ENCODE measurements at places on chromosomes 2 and 18. TPM values are rescaled to one million over a fixed set of nuclear protein-coding genes. Genes with fewer than 3 reads are reported as not detected.
A peak's percentile ranks its signal among the peaks of the same experiment; 100 is the strongest.

The ACOXL gene
- total RNA-seq = not detected

The PLA2R1 gene
- 17.8 TPM for total RNA-seq

The CRYGB gene
- not detected for total RNA-seq

The VWC2L gene
- total RNA-seq = not detected

The ASPRV1 gene
- total RNA-seq = 4.2 TPM

The SLC66A2 gene
- total RNA-seq = 198 TPM

The SPP2 gene
- total RNA-seq = not detected

The PSMA8 gene
- not detected for total RNA-seq

The KIF5C gene
- total RNA-seq = 22.1 TPM

DNA sequence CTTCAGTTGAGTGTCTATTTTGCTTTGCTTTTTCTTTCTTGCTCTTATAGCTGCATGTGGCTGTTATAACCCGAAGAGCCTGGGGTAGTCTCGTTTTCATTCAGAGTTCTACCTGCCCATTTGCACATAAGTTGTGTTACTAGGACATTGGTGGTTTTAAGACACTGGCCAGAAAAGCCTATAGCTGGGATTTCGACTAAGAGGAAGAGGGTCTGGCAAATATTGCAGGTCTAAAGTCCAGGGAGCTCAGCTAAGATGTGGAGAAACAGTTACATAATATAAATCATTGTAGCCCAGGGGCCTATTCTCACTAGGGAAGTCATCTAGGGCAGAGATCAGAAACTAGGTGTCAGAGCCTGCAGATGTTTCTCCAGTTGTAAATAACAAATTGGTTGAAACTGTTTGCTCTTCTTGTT lies 120.8 kb downstream of the BABAM2 start:
- no peak for DNase-seq

- DNase-seq = no peak
Observed at GRCh38 chr2:207825045-207825954, 55.6 kb upstream of the FZD5 start.

DNA sequence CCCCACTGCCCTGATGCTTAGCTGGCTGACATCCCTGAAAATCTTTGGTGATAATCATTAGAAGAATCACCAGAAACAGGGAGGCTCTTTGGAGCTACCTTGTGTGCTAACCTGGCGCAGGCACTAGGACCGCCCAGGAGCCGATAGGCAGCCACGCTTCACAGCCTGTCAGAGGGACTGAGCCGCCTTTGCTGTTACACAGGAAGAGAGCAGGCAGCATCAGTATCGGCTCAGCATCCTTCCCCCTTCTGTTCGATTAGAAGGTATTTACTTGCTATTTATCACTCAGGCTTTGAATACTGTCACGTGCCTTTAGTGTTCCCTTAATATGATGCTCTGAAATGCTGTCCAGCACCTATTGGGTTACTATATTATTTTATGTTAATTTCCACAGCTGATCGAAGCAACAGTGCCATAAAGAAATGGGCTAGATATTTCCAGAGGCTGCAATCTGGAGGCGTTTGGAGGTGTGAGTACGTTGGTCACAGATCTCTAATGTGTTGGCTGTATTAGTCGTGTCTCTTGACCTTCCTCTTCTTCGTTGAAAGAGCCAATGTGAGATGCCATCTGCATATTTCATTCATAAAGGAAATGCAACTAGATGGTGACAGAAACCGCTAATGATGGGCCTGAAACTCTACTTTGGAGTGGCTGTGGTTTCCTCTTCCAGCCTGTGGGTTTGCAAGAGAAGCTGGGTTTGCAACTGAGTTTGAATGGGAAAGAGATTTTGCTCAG lies 110.4 kb upstream of the RAB27B start:
- DNase-seq = no peak

DNA sequence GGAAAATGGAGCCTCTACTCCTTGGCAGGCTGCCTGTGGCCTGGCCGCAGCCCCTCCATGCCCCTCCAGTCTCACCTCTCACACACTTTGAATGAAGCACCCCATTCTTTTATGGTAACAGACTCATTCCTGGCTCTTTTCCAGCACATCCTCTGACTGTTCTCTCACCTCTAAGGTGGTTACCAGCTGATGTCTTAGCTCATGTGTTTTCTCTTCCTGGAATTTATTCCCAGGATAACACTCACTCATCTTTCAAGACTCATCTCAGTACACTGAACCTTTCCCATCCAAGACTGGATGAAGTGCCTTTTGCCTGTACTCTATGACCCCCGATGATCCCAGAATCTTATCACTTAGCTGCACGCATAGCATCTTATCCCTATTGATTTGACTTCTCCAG lies 50.6 kb downstream of the SLC9A4 start:
- DNase-seq = no peak

GRCh38 chr18:23631746-23632145 lies 31.0 kb downstream of the ANKRD29 start:
- DNase-seq = no peak

GRCh38 chr2:156841321-156841720 lies 405.1 kb downstream of the GPD2 start:
- no peak for DNase-seq

- DNase-seq = no peak
Observed at GRCh38 chr2:179243046-179243445, 21.6 kb downstream of the SESTD1 start.

- DNase-seq = no peak
Observed at GRCh38 chr18:35432565-35433001, 55.4 kb upstream of the ZNF396 start.

DNA sequence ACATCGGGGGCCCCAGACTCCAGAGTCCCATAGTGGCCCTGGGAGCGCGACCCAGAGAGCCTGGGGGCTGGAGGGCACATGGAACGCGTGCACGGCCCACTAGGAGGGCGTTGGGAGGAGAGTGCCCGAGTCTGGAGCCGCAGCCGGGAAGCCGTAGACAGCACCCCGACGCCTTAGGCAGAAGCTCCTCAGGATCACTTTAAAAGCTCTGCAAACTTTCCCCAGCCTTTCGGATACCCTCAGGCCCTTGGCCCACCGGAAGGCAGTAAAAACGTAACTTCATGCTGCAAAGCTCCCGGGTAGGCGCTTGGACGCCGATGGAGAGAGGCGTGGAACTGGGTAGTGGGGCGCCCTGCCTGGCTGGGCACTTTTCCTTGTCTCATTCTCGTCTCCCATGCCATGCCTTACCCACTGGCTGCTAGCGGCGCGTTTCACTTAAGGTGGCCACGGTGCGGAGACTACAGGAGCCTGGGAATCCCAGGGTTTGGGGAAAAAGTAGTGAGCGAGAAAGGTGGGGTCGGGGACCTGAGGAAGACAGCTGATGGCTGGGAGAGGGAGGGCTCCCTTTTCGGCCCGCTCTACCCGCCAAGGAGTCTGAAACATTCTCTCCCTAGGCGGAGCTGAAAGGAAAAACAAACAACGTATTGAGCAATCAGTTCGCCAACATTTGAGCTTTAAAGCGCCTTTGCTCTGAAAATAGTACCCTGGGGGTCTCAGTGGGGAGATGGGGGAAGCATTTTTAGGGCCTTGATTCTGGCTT lies 141.8 kb downstream of the MEIS1 start:
- no peak for DNase-seq

DNA sequence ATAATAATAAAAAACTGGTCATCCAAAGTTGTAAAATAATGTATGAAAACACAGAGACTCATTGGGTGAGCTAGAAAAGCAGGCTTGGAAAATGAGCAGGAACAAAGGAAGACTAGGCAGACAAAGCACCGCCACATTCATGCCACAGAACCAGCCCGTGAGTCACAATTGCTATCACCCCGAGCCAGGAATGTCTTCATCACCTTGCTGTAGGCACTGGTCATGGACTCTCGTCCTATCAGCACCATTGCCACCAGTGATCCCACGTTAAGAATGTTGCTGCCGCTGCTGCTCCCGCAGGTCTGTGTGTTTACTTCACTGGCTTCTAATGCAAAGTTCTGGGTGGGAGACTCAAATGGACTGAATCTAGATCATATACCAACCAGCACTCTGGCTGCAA lies 417.9 kb downstream of the PID1 start:
- no peak for DNase-seq

- DNase-seq = peak; percentile 64
Observed at GRCh38 chr2:112674229-112674628, 28.5 kb downstream of the SLC20A1 start.

DNA sequence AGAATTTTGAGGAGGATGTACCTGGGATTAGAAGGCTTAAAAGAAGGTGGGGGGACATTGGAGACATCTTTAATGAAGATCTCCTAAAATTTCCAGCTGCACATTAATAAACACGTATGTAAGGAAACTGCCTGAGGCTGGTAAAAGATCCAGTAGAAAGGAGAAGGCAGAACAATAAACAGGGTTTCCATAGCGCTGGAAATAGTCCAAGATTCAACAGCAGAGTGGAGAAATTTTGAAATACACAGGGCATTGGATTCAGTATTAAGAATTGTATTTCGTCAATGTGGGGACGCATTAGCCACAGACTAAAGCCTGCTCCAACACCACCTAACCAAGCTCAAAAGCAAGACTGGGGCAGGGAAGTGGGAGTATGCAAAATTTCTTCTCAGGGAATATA lies 606.9 kb upstream of the NRXN1 start:
- no peak for DNase-seq

GRCh38 chr2:48169141-48169592 lies 262.9 kb upstream of the FBXO11 start:
- DNase-seq = no peak

GRCh38 chr2:230877759-230878598 lies 13.2 kb downstream of the ITM2C start:
- DNase-seq = no peak

DNA sequence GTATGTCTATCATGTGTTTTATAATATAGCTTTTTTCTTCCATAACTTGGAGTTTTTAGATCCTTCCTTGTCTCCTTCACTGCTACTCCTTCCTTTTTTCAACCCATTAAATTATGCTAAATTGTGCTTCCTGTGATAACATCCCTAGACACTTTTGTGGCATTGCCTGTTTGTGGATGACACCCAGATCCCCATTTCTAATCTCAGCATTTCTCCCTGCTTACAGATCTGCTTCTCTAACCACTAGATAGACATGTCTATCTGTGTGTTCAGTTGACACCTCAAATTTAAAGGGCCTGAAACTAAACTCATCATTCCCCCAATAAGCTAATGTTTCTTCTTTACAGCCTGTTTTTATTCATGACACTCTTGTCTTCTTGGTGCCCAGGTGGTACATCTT lies 244.8 kb downstream of the BABAM2 start:
- DNase-seq = no peak

- DNase-seq = no peak
Observed at GRCh38 chr18:45355944-45356520, 259.2 kb upstream of the SLC14A2 start.

DNA sequence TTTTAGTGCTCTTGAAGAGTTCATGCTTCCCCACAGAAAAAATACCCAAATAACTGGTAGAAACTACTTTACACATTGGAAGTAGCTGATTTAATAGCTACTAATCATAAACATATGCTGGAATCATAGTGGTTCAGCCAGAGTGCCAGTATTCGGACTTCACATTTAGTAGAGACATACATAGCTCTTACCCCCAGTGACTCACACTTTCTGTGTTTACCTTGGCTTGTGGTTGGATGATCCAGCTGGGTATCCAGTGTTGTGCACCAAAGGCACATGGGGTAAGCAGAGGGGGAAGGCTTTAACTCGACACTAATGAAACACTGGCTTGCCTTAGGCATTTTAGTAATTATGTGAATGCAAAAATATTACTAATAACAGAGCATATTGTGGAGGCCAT lies 18.1 kb downstream of the ARHGAP28 start:
- no peak for DNase-seq

DNA sequence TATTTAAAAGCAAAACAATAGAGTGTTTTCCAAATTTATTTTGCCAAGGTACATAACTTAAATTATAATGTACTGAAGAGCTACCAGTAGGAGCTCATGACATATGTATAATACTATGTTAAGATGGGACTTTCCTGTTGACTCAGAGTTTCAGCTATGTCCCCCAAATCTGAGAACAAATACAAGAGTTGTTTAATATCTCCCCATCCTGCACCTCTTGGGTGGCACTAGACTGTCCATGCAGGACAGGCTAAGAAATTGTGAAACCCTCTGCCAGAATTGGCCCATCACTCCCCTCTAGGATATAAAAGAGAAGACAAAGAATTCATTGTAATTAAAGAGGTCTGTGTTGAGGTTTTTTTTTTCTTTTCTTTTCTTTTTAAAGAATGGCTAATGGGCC lies 21.7 kb upstream of the CTAGE1 start:
- DNase-seq = no peak

DNA sequence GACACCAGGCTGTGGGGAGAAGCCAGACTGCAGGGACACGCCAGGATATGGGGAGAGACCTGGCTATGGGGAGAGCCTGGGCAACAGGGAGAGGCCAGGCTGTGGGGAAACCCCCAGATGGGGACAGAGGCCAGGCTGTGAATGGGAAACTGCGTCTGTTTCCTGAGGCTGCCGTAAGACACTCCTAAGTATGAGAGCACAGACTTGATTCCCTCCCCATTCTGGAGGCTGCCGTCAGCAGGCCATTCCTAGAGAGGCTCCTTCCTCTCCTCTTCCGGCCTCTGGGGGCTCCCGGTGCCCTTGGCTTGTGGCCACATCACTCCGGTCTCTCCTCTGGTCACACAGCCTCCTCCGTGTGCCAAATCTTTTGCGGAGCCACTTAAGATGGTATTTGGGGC lies 32.3 kb downstream of the ADI1 start:
- DNase-seq = no peak

DNA sequence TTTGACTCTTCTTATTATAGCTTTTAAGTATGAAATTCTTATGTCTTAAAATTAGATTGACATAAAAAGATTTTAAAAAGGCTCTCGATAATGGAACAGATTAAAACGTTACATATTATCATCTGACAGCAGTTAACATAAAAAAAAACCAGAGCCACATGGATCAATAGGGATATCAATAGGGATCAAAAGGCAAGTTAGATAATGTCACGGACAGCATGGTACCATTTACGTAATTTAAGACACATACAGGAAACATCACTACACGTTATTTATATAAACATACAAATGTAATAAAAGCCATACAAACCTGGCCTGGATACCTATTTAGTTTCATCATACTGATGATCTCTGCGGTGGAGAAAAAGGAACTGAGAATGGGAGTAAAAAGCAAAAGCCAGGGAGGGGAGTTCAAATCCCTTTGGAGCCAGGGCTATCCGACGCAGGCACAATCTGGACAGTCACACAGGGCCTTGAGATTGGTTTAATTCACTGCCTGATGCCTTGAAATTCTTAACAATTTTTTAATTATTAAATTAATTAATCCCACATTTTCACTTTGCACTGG lies 227.2 kb downstream of the AFF3 start:
- DNase-seq = no peak

- no peak for DNase-seq
Observed at GRCh38 chr2:9807056-9807455, 36.2 kb upstream of the TAF1B start.

DNA sequence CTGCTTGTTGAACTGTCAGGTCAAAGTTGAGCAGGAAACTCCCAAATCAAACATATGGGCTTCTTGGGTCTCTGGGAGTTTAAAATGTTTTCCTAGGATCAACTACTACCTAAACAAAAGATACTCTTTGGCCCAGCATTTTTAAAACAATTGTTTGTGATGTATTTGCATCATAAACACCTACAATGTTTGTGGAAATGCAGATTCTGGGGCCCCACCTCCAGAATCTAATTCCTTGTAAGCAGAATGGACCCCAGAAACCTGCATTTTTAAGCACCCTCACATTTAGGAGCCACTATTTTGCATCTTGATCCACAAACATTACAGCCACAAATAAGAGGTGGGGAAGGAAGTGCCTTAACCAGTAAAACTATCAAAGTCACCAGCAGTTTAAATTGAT lies 104.1 kb downstream of the TMEM131 start:
- no peak for DNase-seq

Measured in tibial nerve (tissue), 4 donors.